ENCODE measurements at places on chromosomes 3 and 15.

- DNase-seq, result no peak
Observed at GRCh38 chr15:38042707-38043445, 108.4 kb downstream of the TMCO5A start.

- DNase-seq, result no peak
Observed at GRCh38 chr15:52551762-52552161, 17.1 kb downstream of the ARPP19 start.

- DNase-seq, result no peak
Observed at GRCh38 chr3:41749988-41750387, 211.9 kb downstream of the ULK4 start.

DNA sequence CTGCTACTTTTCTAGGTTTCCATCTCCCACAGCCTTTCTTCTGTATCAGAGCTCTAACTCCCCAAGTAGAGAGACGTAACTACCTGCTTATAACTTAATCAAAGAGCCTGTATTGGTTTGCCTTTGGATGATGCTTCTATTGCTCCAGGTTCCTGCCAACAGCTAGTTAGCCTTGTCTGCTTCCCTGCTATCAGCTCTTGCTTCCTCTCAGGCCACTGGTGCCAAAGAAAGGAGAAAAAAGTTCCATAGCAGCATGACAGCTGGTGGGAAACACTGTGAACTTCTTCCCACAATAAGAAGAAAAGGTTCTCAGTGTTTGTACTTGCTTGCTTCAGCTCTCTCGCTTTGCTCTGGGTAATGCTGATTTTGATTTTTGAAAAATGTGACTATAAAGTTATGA, 206.6 kb downstream of the GBE1 start:
- DNase-seq, result no peak

DNA sequence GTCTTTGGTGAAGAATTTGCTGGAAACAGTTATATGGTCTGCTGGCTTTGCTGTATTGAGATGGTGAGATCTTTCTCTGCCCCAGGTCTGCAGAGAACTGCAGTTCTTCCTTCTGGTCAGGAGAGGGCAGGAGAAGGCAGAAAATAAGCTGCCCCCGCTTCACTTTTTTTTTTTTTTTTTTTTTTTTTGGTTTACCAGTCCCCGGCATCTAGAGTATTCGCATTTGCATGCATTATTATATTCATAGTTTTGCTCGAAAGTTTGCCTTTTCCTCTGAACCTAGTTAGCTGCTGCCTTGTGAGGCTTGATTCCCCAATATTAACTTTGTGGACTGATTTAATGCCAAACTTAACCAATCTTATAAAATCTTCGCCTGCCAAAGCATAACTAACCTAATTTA, 10.6 kb upstream of the PARL start:
- DNase-seq, result peak; percentile 9

GRCh38 chr3:133477487-133477886, 77.6 kb downstream of the BFSP2 start:
- no peak for DNase-seq
